ENCODE measurements at places on chromosomes 5 and 9. TPM values are rescaled to one million over a fixed set of nuclear protein-coding genes. Genes with fewer than 3 reads are reported as not detected.

Gene EGFLAM
- 11.6 TPM for total RNA-seq

Gene OR13J1
- not detected for total RNA-seq

Gene SOX30
- total RNA-seq: 0.26 TPM

Gene PCDHA8
- 0.52 TPM for total RNA-seq

Gene SOHLH1
- not detected for total RNA-seq

Gene IFNE
- not detected for total RNA-seq

Gene PAPPA
- total RNA-seq: 0.23 TPM

Gene NMUR2
- not detected for total RNA-seq

Gene HSPB3
- not detected for total RNA-seq

Gene GABRA6
- total RNA-seq: not detected

Gene NPDC1
- 111 TPM for total RNA-seq
